Jurkat, Clone E6-1 (cell line): ENCODE measurements at places on chromosomes 1 and 21.

- DNase-seq: no peak
Observed at GRCh38 chr1:24152631-24153494, 9.9 kb upstream of the IL22RA1 start.

GRCh38 chr1:95229037-95229436, 5.0 kb upstream of the RWDD3 start:
- DNase-seq: no peak

DNA sequence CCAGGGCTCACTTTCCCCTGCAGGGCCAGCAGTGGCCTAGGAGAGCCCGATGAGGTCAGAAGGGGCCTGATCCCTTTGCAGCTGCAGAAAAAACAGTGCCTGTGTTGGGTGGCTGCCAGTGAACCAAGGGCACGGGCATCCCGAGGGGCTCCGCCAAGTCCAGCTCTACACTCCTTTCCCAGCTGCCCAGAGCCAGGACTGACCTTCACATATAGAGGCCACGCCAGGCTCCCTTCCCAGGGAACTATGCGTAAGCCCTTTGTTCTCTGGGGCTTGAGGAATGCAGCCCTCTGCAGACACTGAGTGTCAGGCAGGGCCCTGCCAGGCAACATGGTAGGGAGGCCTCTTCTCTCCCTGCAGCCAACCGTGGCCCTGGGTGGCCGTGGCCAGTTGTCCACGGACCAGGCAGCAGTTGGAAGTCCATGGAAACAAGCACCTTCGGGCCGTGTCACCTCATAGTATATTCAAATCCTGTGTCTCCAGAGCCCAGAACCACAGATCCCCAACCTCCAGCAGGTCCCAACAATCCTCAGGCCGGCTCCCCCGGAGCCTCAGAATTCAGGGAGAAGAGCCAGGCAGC, 194.0 kb downstream of the NPHP4 start:
- DNase-seq: no peak

GRCh38 chr1:227357171-227357926, 39.1 kb upstream of the CDC42BPA start:
- DNase-seq: no peak

DNA sequence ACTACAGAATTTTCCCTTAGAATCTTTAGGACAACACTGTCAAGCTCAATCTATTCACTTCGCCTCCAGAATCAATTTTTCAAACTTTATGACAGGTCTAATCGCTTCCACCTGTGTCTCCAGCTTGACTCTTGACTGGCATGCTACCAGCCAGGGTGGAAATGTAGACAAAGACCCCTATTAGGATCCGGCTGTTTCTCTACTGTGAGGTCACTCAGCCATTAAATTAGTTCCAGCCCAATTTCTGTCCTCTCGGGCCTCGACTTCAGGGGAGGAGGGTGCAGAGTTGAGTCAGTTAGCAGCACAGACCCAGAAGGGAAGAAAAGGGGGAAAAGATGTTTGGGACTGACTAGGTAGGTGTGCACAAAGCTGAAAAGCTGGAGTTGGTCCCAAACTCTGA, 78.5 kb downstream of the HLCS start:
- no peak for DNase-seq

DNA sequence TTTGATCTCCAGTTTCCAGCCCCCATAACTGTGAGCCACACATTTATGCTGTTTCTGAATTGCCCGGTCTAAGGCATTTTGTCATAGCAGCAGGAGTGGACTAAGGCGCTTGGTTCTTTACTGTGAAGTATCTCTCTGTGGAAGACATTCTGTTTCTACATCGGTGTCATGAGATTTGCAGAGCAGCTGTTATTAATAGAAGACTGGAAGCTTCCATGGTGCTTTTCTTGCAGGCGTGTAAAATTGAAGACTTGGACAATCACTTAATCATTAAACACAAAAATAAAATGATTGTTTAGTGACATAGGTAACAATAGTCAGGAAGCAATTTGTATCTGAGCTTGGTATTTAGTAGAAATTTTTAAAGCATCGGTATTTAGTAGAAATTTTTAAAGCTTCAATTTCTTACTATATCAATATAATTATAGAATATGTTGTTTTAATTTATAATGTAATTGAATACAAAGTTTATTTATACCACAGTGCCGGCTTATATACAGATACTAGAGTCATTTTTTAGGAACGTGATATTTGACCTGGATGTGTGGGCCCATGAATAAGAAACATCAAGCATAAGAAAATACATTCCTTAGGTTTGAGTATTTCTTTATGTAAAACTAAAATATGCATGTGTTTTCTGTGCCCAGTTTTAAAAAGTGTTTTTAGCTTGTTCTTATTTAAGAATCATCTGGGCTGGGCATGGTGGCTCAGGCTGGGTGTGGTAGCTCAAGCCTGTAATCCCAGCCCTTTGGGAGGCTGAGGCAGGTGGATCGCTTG, 60.6 kb upstream of the COL6A1 start:
- DNase-seq: no peak

GRCh38 chr1:206958144-206958543, 11.9 kb upstream of the PIGR start:
- no peak for DNase-seq

- no peak for DNase-seq
Observed at GRCh38 chr1:19065526-19066247, 109.2 kb upstream of the IFFO2 start.

DNA sequence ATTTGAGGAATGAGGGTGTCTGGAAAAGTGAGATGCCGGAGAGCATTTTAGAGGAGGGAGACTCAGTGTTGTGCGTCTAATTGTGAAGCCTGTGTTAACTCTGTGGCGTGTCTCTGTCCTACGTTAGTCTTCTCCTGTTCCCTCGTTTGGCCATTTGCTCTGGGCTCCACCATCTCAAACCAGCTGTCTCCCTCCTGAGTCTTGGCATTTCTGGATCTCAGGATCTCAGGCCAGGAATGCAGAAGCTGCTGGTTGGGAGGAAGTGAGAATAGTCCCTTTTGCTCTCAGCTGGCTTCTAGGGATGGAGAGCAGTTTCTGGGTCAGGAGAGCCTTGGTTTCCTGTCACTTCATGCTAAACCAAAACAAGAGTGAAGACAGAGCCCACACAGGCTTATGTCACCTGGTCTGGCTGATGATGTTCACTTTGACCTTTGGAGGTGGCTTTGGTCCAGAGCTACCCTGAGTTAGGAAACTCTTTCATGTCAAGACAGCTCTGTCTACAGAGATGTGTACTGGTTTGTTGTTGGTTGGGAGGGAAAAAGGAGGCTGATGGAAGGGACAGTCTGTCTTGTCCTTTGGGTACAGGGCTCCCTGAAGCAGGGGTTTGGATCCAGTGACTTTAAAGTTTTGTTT, 859 bp downstream of the NFASC start:
- no peak for DNase-seq

GRCh38 chr1:201371792-201372191, 5.7 kb downstream of the TNNT2 start:
- no peak for DNase-seq

- DNase-seq: no peak
Observed at GRCh38 chr1:52435211-52435610, 30.8 kb downstream of the PRPF38A start.

- no peak for DNase-seq
Observed at GRCh38 chr1:21325731-21326387, 35.6 kb upstream of the ECE1 start.

- DNase-seq: no peak
Observed at GRCh38 chr21:24824209-24824608, 783.1 kb downstream of the MRPL39 start.

- DNase-seq: no peak
Observed at GRCh38 chr1:116115476-116116439, 4.6 kb downstream of the MAB21L3 start.

DNA sequence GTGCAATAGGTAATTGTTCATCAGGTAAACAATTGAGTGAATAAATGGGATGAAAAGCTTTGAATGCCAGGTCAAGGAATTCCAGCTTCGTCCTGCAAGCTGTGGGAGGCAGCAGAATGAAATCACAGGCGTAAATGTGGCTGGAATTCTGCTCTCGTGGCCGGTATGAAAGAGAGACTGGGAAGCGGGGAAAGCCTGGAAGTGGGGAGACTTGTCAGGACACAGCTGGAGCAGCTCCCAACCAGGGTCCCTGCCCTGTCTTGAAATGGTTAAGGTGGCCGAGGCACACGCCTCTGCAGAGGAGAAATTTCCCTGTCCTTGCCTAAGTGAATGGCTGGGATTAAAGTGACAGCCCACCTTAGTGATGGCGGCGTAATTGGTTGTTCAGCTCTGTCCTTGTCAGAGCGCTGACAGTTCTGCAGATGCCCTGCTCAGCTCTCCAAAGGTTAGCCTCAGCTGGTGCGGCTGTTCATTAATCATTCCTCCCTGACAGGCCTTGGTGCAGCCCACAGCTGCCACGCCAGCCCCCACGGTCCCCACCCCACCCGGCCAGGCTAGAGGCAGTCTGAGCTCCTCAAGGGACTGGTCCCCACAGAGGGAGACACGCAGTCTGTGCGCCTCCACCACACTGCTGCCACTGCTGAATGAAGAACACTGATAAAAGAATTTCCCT, 398.3 kb upstream of the POU3F1 start:
- no peak for DNase-seq

GRCh38 chr1:221638595-221638994, 103.3 kb downstream of the DUSP10 start:
- no peak for DNase-seq

DNA sequence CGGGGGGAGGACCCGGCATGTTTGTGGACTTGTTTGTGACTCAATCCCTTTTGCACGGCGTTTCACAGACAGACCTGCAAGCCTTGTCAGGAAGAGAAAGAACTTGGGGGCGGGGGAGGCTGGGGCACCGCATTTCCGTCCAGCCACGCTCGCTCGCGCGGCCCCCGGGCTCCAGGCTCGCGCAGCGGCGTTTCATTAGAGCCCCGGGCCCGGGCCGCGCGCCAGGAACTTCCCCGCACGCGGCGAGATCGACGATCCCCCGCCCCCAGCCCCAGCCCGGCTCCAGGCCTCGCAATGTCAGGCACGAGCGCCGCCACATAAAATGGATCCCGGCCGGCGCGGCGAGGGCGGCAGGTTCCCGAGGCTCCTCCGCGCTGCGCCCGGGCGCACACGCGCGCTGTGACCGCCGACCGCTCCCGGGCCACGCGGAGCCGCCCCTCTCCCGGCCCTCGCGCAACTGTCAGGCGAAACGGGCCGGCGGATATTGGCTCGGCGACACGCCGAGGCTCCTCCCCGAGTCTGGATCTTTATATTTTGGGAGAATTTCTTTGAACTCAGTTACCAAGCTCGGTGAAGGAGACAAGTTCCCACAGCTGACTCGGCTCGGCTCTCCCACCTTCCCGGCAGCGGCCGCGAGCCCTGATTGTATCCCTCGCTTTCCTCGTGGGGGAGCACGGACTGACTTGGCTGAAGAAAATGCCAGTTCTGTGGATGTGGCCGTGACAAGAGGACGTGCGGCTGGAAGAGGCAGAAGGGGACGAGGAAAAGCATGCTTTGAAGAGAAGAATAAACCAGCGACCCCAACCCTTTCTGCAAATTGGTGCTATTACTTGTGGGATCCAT, at the start of gene KIF26B:
KIF26B (plus strand) TSS at position 557 of the 843 bp plus-strand sequence. CDS start 440 bp downstream, outside the sequence.
- no peak for DNase-seq

DNA sequence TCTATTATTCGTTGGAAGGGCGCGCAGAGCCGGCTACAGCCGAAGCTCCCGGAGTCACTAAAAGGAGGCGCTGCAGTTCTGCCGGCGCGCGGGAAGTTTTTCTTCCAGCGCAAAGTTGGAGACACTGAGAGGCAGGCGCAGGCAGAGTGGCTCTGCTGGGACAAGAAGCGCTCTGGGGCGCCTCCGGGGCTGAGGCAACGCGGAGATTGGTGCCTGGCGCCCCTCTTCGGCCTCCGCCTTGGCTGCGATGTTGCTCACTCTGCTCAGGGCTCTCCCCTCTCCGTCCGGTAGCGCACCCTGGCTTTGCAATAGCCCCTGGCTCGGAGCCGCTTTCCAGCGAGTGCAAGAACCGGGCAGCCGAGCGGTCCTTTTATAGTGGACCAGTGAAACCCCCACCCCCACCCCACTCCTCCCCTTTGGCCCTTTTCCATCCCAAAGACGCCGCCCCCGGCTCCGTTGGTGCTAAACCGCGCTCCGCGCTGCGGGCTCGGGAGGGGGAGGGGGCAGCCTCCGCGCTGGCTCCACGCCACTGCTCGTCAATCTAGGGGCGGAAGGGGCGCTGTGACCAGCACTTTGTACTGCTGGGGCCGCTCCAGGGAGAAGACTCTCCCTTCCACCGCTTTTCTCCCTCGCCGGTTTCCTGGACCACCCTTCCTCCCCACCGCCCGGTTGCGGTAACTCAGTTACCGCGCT, at the start of gene ADAMTS1:
ADAMTS1 (minus strand) TSS at position 344 of the 693 bp plus-strand sequence. CDS start 455 bp downstream, outside the sequence.
- DNase-seq: no peak

DNA sequence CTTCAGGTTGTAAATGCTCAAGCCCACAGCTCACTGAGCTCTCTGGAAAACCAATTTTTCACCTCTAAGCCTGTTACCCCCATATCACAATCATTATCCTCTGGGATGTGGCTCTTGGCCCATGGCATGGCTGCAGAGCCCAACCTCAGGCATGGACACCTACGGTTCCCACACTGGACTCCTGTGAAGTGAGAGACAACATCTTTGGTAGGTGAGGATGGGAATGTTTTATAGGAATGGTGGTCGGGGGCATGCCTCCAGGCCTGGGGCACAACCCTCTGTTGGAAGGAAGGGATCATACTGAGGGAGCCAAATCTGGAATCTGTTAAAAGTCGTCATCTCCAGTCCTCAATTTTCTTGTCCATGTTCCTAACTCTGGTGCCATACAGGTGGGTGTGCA, 179.1 kb downstream of the FOXD2 start:
- no peak for DNase-seq

DNA sequence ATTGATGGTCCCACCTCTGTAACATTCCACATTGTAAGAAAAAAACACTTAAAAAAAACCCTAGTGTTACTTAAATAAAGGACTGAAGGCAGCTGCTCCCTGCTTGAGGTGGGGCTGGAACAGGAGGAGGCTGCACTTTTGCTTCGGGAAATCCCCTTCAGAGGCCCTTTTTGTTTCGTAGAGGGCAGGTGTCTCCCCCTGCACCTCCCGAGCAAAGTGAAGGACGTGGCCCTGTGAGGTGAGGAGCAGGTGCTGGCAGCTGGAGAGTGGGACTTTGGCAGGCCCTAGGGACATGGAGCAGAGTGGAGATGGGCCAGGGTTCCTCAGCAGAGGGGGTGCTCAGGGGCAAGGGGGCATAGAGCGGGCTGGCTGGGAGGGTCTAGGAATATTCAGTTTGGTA, 33.4 kb upstream of the WNT4 start:
- DNase-seq: no peak

- no peak for DNase-seq
Observed at GRCh38 chr1:61204528-61204927, 122.2 kb downstream of the NFIA start.

DNA sequence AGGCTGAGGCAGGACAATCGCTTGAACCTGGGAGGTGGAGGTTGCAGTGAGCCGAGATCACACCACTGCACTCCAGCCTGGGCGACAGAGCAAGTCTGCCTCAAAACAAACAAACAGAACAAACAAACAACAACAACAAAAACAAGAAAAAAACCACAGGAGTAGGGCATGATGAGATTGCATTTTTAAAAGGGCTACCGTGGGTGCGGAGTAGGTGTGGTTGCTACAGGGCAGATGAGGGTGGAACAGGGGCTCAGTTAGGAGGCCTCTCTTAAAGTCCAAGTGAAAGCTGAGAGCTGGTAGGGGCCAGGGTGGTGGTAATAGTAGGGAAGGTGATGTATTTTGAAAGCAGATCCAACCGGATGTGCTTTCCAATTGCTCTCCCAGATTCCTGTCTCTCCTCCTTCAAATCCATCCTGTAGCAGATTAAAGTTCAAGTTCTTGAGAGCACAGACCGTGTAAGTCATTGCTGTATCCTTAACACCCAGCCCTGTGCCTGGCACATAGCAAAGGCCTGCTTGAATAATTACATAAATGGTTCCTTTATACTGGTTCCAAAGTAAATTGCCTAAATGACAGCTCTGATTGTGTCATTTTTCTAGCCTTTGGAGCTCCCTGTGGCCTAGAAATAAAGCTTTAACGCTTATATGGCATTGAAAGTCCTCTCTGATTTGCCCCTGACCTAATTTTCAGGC, 4.2 kb upstream of the LINGO4 start:
- no peak for DNase-seq

GRCh38 chr21:44261675-44262295, at the start of gene DNMT3L:
DNMT3L (minus strand) TSS chr21:44261897; CDS start chr21:44261259, 638 bp downstream.
- DNase-seq: no peak
